ENCODE measurements at places on chromosomes 12 and 14. TPM values are rescaled to one million over a fixed set of nuclear protein-coding genes. Genes with fewer than 3 reads are reported as not detected.

DNA sequence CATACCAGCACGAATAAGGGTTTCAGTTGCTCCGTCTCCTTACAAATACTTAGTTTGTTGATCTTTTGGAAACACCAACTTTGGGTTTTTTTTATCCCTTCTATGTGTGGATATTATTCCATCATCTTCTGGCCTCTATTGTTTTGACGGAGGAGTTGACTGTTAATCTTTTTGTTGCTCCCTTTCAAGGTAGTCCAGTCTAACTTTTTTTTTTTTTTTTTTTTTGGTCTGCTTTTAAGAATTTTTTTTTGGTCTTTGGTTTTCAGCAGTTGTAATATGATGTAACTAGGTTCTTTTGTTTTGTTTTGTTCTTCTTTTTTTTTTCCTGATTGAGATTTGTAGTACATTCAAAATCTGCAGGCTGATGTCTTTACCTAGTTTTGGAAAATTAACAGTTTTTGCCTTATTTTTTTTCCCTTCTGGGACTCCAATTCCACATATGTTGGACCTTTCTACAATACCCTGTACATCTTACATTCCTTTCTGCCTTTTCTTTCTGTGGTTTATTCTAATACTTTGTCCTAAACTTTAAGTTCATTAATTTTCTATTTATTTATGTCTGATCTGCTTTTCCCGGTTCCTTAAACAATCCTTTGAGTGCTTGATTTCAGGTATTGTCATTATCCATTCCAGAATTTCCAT, 54.9 kb downstream of the DNAH10 start:
- H3K4me1 ChIP-seq = no peaks in the 10 kb centered on the region
- no peak overlapping the region for H3K4me3 ChIP-seq
- H3K36me3 ChIP-seq = no peaks in the 10 kb centered on the region
- H3K27ac ChIP-seq = no peak overlapping the region

DNA sequence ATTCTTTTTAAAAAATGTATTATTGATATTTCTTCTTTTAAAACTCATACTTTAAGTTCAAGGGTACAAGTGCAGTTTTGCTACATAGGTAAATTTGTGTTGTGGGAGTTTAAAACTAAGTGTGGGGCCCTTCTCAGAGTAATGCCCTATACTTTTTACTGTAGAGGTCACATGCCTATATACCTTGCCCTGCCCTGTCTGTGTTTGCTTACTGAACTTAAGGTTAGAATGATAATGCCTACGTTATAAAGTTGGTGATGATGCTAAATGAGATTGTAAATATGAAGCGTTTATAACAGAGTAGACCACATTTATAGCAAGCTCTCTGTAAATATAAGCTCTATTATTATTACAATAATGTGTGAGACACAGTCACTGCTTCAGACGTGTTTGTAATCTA, 261.9 kb downstream of the RASSF9 start:
- no peaks in the 10 kb centered on the region for H3K4me1 ChIP-seq
- no peak overlapping the region for H3K4me3 ChIP-seq
- no peak for DNase-seq
- H3K27me3 ChIP-seq = no peaks in the 10 kb centered on the region
- no peak overlapping the region for H3K27ac ChIP-seq

DNA sequence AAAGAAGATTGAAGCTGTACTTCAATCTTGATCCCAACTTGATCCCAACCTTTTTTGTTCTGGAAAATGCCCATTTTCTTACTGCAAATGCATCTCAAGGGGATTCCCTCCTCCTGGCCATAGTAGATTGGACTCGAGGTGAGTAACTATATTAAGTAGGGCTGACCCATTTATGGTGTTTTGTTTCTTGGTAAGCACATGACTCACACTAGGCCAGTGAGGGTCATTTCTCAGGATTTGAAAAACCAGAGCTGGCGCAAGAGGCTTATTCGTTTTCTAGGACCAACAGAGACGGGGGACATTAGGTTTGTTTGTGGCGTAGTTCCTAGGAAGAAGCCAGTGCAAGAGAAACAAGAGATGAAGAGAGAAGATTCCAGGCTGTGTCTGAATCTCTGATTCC, 51.4 kb downstream of the MRPL42 start:
- no peaks in the 10 kb centered on the region for H3K36me3 ChIP-seq
- no peaks in the 10 kb centered on the region for H3K4me1 ChIP-seq
- no peak overlapping the region for H3K27ac ChIP-seq
- H3K27me3 ChIP-seq = no peaks in the 10 kb centered on the region
- no peak overlapping the region for H3K4me3 ChIP-seq

DNA sequence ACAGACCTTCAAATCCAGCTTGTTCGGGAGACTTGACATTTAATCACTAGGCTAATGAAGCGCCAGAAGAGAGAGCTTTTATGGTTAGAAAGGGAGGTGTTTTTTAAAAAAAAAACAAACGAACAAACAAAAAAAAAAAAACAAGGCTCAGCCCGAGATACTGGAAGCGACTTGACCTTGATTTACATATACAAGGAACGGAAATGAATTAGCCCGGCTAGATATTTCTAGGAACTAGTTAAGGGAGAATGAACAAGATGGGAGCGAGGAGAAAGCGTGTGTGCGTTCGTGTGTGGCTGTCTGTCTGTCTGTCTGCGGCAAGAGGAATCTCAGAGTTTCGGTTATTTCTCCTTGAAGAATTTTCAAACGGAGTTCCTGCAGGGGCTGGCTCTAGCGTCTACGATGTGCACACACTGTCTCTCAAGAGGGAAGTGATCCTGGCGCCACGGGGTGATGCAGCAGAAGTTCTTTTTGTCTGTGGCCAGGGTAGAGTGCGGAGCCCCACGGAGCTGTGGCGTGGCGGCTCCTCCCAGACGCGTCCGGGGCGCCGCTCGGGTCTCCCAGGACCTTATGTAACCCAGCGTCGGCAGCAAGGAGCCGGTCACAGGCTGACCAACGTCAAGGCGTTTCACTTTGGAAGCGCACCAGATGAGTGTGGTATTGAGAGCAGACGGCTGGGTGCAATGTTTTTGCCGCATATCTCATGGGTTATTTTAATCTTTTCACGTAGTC, 18.8 kb downstream of the SOCS2 start:
- H3K4me3 ChIP-seq = peak overlapping the region; percentile 60
- H3K27ac ChIP-seq = no peak overlapping the region
- peaks cover 6% of the 10 kb centered on the region for H3K4me1 ChIP-seq
- H3K36me3 ChIP-seq = no peaks in the 10 kb centered on the region
- no peaks in the 10 kb centered on the region for H3K27me3 ChIP-seq
- DNase-seq = no peak

DNA sequence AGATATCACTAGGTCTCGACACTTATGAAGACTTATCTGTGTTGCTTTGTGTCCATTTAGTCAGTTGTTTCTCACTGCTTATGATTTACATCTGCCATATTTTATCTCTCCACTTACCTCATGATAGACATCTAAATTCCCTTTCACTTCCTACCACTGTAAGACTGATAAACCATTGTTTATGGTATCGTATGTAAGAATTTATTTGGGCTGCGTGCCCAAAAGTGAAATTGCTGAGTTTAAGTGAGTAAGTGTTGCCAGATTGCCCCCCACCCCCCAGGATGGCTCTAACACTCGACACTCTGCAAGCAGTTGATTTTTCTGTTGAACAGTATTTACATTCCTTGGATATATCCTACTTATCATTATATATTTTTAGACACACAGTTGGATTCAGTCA, 69.9 kb upstream of the MON2 start:
- no peak overlapping the region for H3K4me3 ChIP-seq
- no peak for DNase-seq
- H3K36me3 ChIP-seq = peaks cover 10% of the 10 kb centered on the region
- no peak overlapping the region for H3K27ac ChIP-seq

DNA sequence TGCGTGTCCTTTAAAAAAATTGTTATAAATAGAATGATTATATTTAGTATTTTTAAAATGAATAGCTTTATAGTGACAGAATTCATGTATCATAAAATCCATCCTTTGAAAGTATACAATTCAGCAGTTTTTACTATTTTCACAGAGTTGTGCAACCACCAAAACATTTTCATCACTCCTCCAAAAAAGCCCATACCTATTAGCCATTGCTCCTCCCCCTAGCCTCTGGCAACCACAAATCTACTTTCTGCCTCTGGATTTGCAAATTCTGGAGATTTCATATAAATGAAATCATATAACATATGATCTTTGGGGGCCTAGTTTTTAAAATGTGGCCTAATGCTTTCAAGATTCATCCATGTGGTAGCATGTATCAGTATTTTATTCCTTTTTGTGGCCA, 117.9 kb upstream of the MED13L start:
- H3K36me3 ChIP-seq = no peaks in the 10 kb centered on the region
- no peak overlapping the region for H3K4me3 ChIP-seq
- H3K27ac ChIP-seq = no peak overlapping the region
- H3K4me1 ChIP-seq = no peaks in the 10 kb centered on the region

C14orf39 gene
- 0.18 TPM for polyA plus RNA-seq

All from H1 (cell line).